Cardiac ventricle fibroblast (primary cell): ENCODE measurements at places on chromosomes 3 and 15. TPM values are rescaled to one million over a fixed set of nuclear protein-coding genes. Genes with fewer than 3 reads are reported as not detected.

Gene CD96
- total RNA-seq, result not detected in 2 replicates

Gene CYP8B1
- not detected in 2 replicates for total RNA-seq

Gene KPNA1
- 22.3 and 29.3 TPM in 2 replicates for total RNA-seq

Gene GALNT15
- 27.9 and 31.0 TPM in 2 replicates for total RNA-seq

Gene PLSCR5
- not detected in 2 replicates for total RNA-seq

Gene ADAMTSL3
- total RNA-seq, result 0.39 and 0.50 TPM in 2 replicates

Gene CYFIP1
- total RNA-seq, result 60.0 and 60.5 TPM in 2 replicates

Gene ALDH1A3
- 59.3 and 74.9 TPM in 2 replicates for total RNA-seq

Gene CCRL2
- total RNA-seq, result 0.62 and 0.83 TPM in 2 replicates

Gene SEC22A
- total RNA-seq, result 27.7 and 36.3 TPM in 2 replicates

Gene CRYGS
- 1.1 and 2.2 TPM in 2 replicates for total RNA-seq

Gene SLC51B
- not detected in 2 replicates for total RNA-seq

Gene C2CD4A
- total RNA-seq, result 0.05 and 0.06 TPM in 2 replicates

Gene HLTF
- total RNA-seq, result 29.4 and 31.4 TPM in 2 replicates

Gene IMPG2
- total RNA-seq, result 0.20 and 0.37 TPM in 2 replicates

Gene P2RY14
- total RNA-seq, result not detected in 2 replicates

Gene GUCA1C
- not detected in 2 replicates for total RNA-seq

Gene C3orf22
- total RNA-seq, result not detected in 2 replicates

Gene FBXL2
- total RNA-seq, result 4.1 and 7.0 TPM in 2 replicates

Gene RETNLB
- not detected in 2 replicates for total RNA-seq

Gene DNAJA4
- 2.9 and 3.9 TPM in 2 replicates for total RNA-seq

Gene ZNF639
- total RNA-seq, result 33.3 and 46.2 TPM in 2 replicates

Gene SPINK8
- not detected in 2 replicates for total RNA-seq

Gene ITPKA
- 0.78 and 1.1 TPM in 2 replicates for total RNA-seq

Gene GOLGA6A
- total RNA-seq, result not detected in 2 replicates

Gene MITF
- 3.0 and 6.0 TPM in 2 replicates for total RNA-seq

Gene CLDN16
- not detected in 2 replicates for total RNA-seq

Gene LEO1
- total RNA-seq, result 19.5 and 25.1 TPM in 2 replicates

Gene SYNPR
- not detected in 2 replicates for total RNA-seq

Gene IP6K2
- 56.8 and 63.0 TPM in 2 replicates for total RNA-seq

Gene CCDC54
- not detected in 2 replicates for total RNA-seq

Gene PPM1L
- 8.6 and 10.0 TPM in 2 replicates for total RNA-seq

Gene VWA5B2
- 0.05 and 0.06 TPM in 2 replicates for total RNA-seq

Gene SHC4
- total RNA-seq, result 0.64 and 1.1 TPM in 2 replicates

Gene CHRM5
- 0.06 TPM in 1 of 2 replicates, not detected in the other for total RNA-seq

Gene ATP13A4
- not detected in 2 replicates for total RNA-seq

Gene GOLGA8O
- 1.6 TPM in 1 of 2 replicates, not detected in the other for total RNA-seq

Gene POPDC2
- 3.8 TPM in 1 of 2 replicates, not detected in the other for total RNA-seq

Gene IDH3A
- total RNA-seq, result 30.3 and 35.9 TPM in 2 replicates

Gene SNTN
- total RNA-seq, result not detected in 2 replicates

Gene CDHR4
- total RNA-seq, result not detected in 2 replicates

Gene RNU6-1
- not detected in 2 replicates for total RNA-seq

Gene AHSG
- total RNA-seq, result not detected in 2 replicates

Gene IL16
- 6.2 and 6.4 TPM in 2 replicates for total RNA-seq

Gene NR1I2
- not detected in 2 replicates for total RNA-seq

Gene GOLGA8G
- not detected in 2 replicates for total RNA-seq

Gene UCN2
- 0.31 and 0.64 TPM in 2 replicates for total RNA-seq

Gene CHDH
- total RNA-seq, result 0.62 and 0.68 TPM in 2 replicates

Gene ZNF80
- total RNA-seq, result not detected in 2 replicates

Gene MEGF11
- not detected in 2 replicates for total RNA-seq

Gene P2RY13
- not detected in 2 replicates for total RNA-seq

Gene KLHDC8B
- 19.4 and 19.7 TPM in 2 replicates for total RNA-seq

Gene FBXO40
- total RNA-seq, result not detected in 2 replicates

Gene GPR87
- not detected in 2 replicates for total RNA-seq

Gene BFSP2
- total RNA-seq, result not detected in 2 replicates

Gene CTDSPL
- total RNA-seq, result 21.8 and 23.3 TPM in 2 replicates
